Muscle of back (tissue), 13 donors: ENCODE measurements at places on chromosomes 16 and 17. TPM values are rescaled to one million over a fixed set of nuclear protein-coding genes. Genes with fewer than 3 reads are reported as not detected.

Gene MMD
- polyA plus RNA-seq: 13.9 TPM

GRCh38 chr17:76451506-76451905, 1.4 kb downstream of the UBE2O start:
- no peak for DNase-seq

GRCh38 chr17:40735016-40735415, 20.1 kb downstream of the KRT25 start:
- no peak for DNase-seq

- DNase-seq: no peak
These were observed 800 bp downstream of the PLEKHH3 start for GRCh38 chr17:42675965-42676423.

- no peak for DNase-seq
These were observed 29.1 kb downstream of the BPTF start for GRCh38 chr17:67854378-67854777.

DNA sequence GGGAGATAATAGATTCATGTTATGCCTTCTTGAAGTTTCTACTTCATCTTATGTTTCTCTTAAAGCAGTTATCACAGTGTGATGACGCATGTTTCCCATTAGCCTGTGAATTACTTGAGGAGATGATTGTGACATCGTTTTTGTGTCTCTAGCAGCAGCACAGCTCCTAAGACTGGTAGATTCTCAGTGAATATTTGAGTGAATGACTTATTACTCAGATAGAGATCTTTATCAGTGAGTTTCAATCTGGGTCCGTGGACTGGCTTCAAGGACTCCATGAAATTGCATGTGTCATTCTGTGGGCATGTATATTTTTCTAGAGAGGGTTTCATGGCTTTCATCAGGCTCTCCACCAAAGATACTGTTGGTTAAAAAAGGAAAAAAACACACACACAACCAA, 29.9 kb downstream of the YPEL2 start:
- no peak for DNase-seq

DNA sequence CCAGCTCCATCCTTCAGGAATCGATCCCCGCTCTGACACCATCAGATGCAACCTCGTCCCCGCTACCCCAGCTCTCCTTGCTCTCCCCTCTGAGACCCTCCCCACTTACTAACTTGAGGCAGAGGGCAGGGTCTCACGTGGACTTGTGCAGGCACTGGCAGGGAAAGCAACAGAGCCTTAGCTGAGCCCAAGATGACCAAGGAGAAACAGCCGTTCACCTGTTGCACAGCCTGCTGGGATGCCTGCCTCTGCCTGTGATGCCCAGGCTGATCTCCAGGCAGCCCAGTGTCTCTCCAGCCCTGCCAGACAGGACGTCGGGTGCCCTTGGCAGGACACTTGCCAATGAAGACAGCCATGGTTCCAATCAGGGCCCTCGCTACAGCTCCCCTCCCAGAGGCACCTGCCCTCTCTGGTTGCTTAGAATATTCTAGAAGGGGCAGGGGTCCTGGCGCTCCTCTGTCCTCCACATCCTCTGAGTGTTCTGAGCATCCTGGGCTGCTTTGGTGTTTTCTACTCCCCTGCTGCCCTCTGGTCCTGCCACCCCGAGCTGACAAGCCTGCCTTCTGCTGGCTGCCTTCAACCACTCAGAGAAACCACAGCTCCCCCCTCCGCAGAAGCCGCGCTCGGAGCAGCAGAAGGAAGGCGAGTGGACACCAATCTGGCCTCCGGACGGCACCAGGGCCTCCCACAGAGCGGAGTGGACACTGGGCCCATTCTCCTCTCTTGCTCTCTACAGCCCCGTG, 6.7 kb downstream of the CEP295NL start:
- DNase-seq: no peak

- DNase-seq: no peak
These were observed 43.3 kb downstream of the SALL1 start for GRCh38 chr16:51107742-51108141.
